ENCODE measurements at places on chromosomes 6 and 20.

DNA sequence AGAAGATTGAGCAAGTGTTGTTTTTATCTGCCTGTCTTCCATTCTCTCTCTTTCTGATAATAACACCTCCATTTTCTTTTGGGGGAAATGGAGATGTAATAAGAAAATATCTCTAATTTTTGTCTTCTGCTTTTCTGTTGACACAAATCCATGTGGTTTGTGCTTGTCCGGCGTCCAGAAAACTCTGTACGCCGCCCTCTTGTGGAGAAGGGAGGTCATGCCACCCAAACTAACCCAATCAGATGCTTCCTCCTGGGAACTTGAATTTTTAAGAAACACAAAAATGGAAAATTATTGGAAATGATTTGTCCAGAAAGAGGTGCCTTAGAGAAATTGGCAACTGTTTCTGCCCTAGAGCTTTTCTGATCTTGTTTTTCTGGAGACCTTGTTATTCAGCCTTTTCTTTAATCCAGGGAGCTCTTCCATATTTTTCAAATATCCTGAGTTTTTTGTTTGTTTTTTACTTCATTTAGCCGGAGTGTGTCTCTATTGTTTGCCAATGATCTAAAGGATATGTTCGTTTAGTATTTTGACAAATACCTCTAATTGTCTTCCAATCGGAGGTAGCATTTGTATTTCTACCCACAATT, 17.8 kb upstream of the FNDC1 start:
- peak; percentile 45 for DNase-seq

- DNase-seq, result no peak
Measured at GRCh38 chr6:39546731-39547130, 178.5 kb downstream of the KIF6 start.

GRCh38 chr6:29964518-29964886, 22.2 kb downstream of the HLA-A start:
- no peak for DNase-seq

DNA sequence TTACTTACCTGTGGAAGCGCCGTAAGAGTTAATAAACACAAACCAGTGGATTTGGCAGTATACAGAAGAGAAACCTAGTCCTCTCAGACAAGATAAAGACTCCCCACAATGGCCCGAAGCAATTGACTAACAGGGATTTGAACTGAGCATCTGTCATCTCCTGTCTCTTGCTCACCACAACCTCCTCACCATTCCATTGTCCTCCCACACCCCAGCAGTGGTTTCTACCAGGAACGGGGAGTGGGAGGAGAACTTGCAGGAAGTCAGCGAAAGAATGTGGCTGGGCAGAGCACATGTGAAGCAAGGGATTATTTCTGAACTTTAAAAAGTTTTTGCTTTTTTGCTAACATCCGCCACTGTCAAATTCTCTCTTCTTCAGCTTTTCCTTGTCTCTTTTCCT, 24.6 kb upstream of the TAAR1 start:
- DNase-seq, result no peak

DNA sequence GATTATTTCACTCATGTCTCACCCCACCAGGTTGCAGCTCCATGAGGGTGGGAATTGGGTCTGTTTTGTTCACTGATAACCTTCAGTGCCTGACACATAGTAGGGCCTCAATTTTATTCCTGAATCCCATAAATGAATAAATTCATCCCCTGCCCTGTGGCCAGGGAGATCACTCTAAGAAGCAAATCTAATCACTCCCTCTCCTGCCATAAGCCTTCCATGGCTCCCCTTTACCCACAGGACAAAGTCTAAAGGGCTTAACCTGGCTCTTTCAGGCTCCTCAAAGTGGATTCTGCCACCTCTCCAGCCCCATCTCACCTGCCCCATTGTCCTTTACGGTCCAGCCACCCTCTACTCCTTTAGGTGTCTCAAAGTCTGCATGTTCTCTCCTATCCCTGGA, 141.8 kb upstream of the PTPN1 start:
- no peak for DNase-seq

GRCh38 chr6:42783876-42784642, 2.2 kb downstream of the BICRAL start:
- DNase-seq, result no peak

- DNase-seq, result peak; percentile 77
Measured at GRCh38 chr6:11710311-11710761, 68.3 kb downstream of the ADTRP start.

DNA sequence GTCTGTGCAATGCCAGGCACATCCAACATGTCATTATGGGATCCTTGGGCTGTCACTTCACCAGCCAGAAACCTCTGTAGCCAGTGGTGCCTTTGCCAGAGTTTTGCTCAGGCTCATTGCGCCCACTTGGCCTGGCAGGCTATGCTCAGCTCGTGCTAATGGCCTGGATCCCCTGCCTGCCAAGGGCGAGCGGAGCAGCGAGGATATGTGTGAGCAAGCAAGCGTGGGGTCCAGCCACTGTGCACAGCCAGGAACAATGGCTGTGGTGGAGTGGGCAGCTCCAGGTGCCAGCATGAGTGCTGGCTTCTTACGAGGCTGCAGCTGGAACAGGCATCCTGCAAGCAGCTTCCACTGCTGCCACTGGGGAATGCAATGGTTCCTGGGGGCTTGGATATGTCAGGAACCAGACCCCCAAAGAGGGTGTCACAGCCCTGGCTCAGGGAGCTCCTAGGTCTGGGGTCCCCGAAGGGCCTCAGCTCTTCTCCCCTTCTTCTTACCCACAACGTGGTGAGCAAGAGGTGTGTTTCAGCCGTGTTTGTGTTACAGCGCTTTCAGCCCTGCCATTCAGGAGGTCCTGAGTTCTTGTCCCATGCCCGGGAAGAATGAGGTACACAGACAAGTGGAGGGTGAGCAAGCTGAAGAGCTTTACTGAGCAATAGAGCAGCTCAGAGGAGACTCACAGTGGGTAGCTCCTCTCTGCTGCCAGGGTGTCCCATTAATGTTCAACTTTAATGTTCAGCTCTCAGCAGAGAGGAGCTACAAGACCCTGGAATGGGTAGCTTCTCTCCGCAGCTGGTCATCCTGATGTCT, 22.3 kb upstream of the TOP1 start:
- DNase-seq, result no peak

GRCh38 chr20:20002101-20002998, 14.8 kb upstream of the NAA20 start:
- DNase-seq, result no peak

DNA sequence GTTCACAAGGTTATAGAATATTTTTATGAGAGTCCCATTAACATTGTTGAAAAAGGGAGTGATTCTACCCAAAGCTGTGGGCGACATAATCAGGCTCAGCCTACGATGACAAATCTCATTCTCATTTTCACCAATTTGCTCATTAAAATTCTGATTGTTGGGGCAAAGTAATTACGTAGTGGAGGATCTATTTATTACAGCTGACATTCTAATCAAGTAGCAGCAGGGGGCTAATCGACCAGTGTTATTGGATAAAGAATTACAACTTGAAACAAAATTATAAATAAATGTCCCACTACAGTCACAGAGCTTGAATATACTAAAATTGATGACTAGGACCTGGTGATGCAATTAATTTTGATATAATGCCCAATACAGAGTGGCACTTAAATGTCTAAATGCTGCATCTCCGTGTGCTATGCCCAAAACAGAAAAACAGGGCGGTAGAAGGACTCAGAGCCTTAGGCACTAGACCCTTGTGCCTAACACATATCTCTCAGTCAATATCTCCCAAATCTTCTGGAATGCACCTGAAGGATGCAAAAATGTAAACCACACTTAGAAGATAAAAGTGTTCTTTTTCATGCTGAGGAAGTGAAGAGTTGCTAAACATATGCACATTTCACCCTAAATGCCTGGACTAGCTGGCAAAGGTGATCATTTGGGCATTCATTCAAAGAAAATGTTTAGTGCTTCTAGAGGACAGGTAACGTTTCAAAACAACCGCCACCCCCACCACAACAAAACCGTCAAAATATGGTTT, 88.3 kb downstream of the CD24 start:
- DNase-seq, result no peak

DNA sequence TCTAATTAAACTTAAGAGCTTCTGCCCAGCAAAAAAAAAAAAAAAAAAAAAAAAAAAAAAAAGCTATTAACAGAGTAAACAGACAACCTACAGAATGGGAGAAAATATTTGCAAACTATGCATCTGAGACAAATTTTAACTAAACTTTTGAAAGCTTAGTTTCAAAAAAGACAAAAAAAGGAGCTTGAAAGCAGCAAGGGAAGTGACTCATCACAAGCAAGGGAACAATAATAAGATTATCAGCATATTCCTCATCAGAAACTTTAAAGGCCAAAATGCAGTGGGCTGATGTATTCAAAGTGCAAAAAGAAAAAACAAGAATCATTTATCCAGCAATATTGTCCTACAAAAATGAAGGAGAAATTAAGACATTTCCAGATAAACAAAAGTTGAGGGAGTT, 158.6 kb downstream of the RNF144B start:
- no peak for DNase-seq

- DNase-seq, result peak; percentile 96
Measured at GRCh38 chr6:138403801-138404665, at the start of gene HEBP2. TSS of gene HEBP2 (plus strand) at chr6:138404223. CDS start at chr6:138404496, 273 bp downstream.

GRCh38 chr6:4777394-4777935, 1.3 kb downstream of the CDYL start:
- no peak for DNase-seq

- peak; percentile 73 for DNase-seq
Measured at GRCh38 chr6:158290659-158291058, 21.6 kb upstream of the TULP4 start.

GRCh38 chr6:167849846-167850459, 23.2 kb downstream of the AFDN start:
- no peak for DNase-seq

- DNase-seq, result no peak
Measured at GRCh38 chr20:37200926-37201826, 21.8 kb upstream of the MROH8 start.

GRCh38 chr6:53461041-53461656, 83.8 kb downstream of the GCLC start:
- no peak for DNase-seq

- DNase-seq, result no peak
Measured at GRCh38 chr20:4216866-4217265, 201.5 kb upstream of the RNF24 start.

DNA sequence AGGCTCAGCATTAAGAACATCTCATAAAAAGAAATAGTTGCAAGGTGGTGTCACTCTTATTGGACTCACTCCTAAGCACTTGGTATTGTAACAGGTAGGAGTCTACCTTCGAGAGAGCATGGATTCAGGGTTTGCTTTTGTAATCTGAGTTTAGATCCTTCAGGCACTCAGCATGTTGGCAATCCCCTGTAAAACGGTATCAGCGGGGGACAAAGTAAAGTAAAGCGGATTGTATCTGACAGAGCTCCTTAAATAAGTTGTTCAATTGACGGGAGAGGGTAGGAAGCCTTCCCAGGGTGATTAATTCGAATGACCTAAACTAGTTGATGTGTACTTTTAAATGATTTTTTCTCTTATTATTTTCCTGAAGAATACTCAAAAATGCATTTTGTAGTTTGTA, 869.8 kb upstream of the EPHA7 start:
- DNase-seq, result no peak

DNA sequence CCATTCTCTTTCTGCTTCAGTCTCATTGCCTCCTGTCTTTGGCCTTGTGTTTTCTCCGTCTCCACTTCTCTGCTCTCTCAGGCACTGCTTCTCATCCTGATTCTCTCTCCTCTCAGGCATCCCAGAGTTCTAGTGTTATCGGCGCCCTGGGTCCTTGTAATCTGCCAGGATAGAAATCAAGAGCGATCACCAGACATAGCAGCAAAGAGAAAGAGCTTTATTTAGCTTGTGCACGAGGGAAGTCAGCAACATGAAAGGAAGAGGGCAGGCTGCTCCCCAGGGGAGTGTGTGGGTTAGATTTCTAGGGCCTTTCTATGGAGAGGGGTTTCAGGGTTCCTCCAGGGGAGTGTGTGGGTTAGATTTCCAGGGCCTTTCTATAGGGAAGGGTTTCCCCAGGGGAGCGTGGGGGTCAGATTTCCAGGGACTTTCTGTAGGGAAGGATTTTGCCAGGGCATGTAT, 32.5 kb downstream of the SUN5 start:
- DNase-seq, result peak; percentile 45

GRCh38 chr20:24631173-24631505, 161.7 kb downstream of the SYNDIG1 start:
- no peak for DNase-seq

DNA sequence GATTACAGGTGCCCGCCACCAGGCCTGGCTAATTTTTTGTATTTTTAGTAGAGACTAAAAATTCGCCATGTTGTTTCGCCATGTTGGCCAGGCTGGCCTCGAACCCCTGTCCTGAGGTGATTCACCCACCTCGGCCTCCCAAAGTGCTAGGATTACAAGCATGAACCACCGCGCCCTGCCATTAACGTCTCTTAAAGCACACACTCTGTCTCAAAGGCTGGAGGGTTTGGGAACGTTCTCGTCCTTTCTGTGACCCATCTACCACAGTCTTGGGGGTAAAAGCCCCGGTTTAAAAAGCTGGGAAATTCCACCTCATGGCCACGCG, 57.8 kb upstream of the ARID1B start:
- DNase-seq, result no peak

DNA sequence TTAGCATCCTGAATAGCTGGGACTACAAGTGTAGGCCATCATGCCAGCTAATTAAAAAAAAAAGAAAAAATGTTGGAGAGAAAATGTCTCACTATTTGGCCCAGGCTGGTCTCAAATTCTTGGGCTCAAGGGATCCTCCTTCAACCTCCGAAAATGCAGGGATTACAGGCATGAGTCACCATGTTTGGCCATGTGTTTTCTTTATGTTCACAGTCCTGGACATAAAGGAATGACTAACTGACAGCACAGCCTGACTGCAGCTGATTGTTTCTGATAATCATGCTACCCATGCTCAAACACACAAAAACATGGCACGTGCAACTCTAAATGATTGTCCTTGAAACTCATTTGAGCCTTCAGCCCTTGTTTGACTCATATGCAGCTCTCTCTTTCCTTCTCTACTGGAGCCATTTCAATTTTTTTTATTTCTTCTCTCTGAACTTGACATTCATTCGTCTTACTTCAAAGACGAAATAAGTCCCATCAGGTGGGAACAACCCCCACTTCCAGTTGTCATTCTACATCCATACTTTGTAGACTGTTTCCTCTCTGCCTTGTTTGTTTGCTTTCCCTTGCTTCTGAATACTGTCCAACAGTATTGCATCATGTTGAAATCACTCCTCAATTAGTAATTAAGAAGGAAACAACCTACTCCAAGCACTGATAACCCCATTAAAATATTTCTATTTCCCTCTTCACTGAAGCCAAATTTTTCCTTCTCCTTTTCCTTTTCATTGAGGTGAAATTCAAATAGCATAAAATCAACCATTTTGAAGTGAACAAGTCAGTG, 413.0 kb downstream of the BMP2 start:
- no peak for DNase-seq

Data from CD4-positive, alpha-beta T cell treated with Interleukin-6 for 4 hours (primary cell).